CD4-positive, alpha-beta T cell treated with Interleukin-10 for 1 hour (primary cell): ENCODE measurements at places on chromosomes 7 and 10.

GRCh38 chr7:82805527-82805960 is 357.1 kb downstream of the PCLO start:
- no peak for DNase-seq

GRCh38 chr10:77892761-77893160 is 33.8 kb downstream of the DLG5 start:
- no peak for DNase-seq

DNA sequence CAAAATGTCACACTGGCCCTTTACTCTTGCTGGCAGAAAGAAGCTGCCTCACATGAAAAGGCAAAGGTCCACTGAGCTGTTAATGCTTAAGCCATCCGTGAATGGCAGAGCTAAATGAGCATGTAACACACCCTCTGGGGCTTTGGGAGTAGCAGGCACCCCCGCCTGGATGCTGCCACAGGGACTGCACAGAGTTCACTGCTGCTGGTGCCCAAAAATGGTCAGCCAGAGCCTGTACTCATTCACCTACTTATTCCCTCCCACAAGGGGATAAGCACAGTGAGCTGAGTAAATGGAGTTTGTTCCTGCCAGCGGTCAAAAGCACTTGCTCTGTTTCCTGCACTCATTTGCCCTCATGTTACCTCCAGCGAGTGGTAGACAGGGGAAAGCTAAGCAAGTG is 374.0 kb upstream of the STEAP1 start:
- DNase-seq: no peak

GRCh38 chr10:99743841-99744240 is 11.8 kb downstream of the CUTC start:
- DNase-seq: no peak

DNA sequence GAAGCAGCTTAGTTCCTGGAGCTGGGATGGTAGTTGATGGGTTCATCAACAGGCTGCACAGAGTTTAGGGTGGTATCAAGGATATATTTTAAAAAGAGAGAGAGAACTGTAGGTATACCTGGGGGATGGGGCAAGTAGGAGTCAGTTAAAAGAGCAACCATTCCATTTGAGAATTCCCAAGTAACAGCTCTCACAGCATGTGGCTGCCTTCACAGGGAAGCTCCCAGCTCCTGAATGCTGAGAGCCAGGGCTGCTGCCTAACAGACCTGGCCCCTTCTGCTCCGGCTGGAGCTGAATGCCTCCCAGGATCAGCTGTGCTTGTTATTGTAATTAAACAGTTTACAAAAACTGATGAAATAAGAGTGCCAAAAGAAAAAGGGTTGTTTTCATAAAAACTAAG is 58.8 kb upstream of the GPR26 start:
- DNase-seq: no peak

GRCh38 chr7:86049910-86050309 is 593.8 kb upstream of the GRM3 start:
- no peak for DNase-seq

GRCh38 chr10:29688230-29688661 is 53.5 kb upstream of the SVIL start:
- DNase-seq: no peak

GRCh38 chr10:27638071-27638750 is 107.4 kb downstream of the MKX start:
- no peak for DNase-seq
